NCI-H2081 (cell line): ENCODE measurements at places on chromosomes 13 and 19.

DNA sequence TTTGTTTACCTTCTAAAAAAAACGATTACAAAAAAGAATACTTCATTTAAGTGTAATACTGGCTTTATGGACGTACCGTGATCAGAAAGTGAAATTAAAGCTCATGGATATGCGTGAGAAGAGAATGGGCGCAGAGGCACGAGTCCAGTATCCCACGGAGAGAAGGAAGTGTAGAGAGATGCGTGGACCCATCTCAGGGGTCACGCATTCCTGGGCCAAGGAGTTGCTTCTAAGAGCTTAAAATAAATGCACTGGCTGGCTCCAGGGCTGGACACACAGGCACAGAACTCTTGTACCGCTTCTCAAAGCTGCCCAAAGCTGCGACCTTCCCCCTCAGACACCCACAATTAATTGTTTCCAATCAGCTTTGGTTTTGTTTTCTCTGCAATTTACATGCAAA is 8.7 kb upstream of the SPC24 start:
- no peak for DNase-seq

DNA sequence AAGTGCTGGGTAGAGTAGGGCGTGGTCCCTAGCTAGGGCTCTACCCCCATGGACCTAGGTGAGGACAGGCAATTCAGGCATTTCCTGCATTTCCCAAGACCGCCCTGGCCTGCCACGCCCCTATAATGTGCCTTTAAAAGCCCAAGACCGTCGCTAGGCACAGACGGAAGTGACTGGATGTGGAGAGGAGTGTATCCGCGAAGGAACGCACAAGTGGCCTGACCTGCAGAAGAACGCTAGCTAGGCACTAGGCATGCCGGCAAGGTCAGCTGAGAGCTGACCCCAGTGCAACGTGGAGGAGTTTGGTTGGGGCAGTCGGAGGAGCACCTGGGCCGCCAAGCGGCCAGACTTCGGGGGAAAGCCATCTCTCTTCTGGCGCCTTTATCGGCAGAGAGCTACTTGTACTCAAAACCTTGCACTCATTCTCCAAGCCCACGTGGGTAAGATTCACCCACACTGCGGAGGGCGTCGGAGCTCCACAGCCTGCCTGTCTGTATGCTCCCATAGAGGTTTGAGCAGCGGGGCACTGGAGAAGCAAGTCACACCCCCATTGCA is 370.0 kb downstream of the FGF9 start:
- no peak for DNase-seq

DNA sequence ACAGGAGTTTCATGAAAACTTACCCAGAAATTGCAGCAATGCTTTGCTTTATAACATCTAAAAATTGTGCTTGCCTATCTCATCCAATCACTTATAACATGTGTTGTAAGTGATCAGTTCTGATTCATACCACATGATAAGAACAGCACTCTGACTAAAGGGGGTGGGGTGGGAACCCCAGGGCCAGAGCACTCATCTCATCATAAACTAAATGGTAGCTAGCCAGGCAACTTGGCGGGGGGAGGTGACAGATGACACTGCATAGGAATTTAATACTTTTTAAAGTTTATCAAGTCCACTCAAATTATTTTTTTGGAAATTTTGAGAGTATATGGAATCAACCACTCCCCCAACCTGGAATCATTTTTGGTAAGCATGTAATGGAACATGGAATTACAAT is 42.1 kb downstream of the FOXO1 start:
- no peak for DNase-seq

DNA sequence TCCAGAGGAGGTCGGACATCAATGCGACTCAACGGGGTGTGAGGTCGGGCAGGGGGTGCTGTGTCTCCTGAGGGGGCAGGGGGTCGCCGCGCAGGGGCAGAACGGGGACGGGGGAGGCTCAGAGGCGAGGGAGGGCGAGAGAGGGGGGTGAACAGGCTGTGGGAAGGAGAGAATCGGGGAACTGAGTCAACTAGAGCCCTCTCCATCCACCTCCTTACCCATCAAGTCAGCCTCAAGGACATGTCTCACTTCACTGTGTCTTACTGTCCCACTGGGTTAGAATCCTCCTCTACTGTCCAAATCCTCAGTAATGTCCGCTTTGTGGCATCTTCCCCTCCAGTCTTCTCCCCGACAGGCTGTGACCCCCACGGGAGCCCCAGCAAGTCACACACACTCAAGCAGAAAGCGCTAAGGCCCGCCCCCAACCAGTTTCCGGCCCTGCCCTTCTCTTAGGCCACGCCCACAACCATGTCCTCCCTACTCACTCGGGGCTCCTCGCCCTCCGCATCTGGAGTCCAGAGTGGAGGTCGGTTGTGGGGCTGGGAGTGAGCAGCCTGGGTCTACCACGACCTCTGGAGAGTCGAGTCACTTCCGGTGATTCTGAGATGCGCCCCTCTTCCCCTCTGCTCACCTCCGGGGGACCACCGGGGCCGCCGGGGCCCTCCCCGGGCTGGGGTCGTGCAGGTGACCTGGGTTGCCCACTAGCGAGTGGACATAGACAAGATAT is 9.3 kb downstream of the PLEKHA4 start:
- no peak for DNase-seq

DNA sequence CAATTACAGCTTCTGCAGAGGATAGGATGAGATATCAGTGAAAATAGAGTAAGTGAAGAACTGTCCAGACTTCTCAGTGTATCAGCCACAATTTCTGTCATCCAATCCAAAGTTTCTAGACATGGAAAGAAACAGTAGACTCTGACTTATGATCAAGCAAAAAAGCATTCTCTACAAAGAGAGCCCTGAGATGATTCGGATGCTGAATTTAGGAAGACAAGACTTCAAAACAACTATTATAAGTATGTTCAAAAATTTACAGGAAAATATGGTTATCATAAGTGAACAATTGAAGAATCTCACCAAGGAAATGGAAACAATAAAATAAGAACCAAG is 238.2 kb upstream of the IRS2 start:
- no peak for DNase-seq

- no peak for DNase-seq
These were observed 27.7 kb upstream of the FAM216B start for GRCh38 chr13:42753697-42754096.

- DNase-seq, result no peak
These were observed 49.5 kb upstream of the PABPC3 start for GRCh38 chr13:25046274-25046984.

DNA sequence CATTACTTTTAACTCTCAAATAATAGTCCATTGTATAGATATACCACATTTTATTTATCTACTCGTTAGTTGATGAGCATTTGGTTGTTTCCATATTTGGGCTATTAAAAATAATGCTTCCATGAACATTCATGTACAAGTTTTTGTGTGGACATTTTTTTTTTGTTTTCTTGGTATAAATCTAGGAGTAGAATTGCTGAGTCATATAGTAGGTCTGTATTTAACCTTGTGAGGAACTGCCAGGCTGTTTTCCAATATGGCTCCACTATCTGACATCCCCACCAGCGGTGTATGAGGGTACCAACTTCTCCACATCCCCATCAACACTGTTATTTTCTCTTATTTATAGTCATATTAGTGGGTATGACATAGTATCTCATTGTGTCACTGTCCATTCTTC is 143.1 kb downstream of the RAP2A start:
- DNase-seq, result no peak

DNA sequence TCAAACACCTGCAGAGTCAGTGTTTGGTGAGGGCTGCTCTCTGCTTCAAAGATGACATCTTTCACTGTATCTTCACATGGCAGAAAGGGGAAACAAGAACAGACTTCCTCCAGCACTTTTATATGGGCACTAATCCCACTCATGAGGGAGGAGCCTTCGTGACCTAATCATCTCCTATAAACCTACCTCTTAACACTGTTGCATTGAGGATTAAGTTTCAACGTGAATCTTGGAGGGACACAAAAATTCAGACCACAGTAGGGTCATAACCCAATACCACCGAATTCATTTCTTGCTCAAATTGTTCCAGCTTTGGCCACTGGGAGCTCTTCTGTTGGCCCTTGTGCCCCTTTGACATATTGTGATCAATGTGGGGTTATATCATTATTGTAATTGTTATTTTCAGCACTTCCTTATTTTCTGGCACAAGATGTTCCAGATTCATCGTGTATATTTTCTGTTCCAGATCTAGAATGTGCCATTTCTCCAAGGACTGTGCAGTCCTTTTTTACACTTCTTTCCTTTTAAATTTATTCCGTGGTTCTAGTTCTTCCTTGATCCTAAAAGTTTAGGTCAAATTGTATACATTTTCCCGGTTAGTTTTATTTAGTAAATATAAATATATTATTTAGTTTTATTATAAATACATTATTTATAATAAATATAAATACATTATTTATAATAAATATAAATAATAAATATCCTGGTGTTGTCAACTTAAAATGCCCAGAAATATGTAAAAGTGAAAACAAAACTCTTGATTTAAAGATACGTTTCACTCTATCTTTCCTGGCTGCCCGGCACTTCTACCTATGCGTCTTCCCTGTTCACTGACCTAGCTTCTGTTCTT is 35.5 kb upstream of the IGFL4 start:
- DNase-seq, result no peak

DNA sequence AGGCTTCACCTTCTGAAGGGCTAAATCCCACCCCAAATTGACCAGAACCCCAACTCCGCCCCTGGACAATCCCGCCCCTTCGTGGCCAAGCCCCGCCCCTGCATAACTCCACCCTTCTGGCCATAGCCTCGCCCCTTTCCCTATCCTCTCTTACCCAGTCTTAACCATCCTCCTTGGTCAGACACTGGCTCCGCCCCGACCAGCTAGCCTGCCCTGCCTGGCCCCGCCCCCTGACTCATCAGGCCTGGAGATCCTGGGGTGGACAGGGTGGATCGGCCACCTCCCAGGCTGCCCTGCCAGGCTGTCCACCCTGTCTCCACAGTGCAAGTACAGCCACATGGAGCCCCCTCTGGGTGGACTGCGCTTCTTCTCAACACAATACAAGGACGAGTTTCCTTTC is 8.0 kb upstream of the ZNF358 start:
- no peak for DNase-seq

GRCh38 chr13:49821216-49822009 is 28.9 kb upstream of the KPNA3 start:
- DNase-seq, result no peak

- no peak for DNase-seq
These were observed 234.9 kb upstream of the STARD13 start for GRCh38 chr13:33520468-33520839.

DNA sequence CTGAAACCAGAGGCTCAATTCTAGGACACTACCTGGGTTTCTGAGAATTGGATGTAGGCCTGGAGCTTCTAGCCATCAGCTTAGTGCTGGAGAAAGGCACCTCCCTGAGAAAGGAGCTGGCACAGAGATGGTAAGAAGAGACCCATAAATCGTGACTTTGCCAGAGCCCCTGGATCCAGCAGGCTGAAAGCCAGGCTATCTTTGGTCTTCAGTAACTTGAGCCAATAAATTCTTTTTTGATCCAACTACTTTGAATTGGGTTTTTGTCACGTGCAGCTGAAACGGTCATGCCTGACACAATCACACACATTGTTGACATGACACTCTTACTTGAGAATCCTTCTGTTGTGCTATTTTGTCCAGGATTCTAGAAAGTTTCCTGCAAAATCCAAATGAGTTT is 103.4 kb downstream of the LHFPL6 start:
- DNase-seq, result no peak

DNA sequence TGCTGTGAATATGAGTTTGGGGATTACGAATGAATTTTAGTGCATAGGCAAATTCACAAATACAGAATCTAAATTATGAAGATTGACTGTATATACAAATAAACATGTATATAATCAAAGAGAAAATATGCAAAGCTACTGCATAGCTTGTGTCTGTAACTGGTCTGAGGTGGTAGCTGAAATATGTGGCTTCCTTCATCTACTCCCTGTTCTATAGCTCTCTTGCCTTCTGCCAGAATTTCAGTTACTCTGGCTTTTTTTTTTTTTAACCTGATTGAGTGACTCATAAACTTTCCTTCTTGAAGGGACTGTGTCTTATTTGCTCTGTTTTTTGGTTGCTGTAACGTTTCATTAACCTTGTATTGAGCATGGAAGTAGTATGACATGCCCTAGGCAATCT is 26.6 kb downstream of the DNAJC3 start:
- no peak for DNase-seq

- DNase-seq, result no peak
These were observed 147.0 kb downstream of the DCT start for GRCh38 chr13:94332359-94333096.

GRCh38 chr13:100755891-100756290 is 81.3 kb upstream of the TMTC4 start:
- no peak for DNase-seq

DNA sequence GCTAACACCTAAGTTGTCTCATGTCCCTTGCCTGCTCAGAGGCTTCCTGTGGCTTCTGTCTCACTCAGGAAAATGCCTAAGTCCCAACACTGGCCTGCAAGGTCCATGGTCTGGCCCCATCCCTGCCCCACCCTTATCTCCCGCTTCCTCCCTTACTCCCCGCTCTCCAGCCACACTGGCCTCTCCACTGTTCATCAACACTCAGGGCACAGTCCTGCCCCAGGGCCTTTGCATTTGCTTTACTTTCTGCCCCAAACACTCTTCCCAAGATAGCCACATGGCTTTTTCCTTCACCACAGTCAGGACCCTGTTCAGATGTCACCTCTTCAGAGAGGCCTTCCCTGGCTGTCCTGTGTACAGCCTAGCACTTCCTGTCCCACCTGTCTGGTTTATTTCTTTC is 32.1 kb upstream of the IGSF23 start:
- DNase-seq, result no peak

- no peak for DNase-seq
These were observed 25.2 kb downstream of the SPATA13 start for GRCh38 chr13:24185591-24186232.

DNA sequence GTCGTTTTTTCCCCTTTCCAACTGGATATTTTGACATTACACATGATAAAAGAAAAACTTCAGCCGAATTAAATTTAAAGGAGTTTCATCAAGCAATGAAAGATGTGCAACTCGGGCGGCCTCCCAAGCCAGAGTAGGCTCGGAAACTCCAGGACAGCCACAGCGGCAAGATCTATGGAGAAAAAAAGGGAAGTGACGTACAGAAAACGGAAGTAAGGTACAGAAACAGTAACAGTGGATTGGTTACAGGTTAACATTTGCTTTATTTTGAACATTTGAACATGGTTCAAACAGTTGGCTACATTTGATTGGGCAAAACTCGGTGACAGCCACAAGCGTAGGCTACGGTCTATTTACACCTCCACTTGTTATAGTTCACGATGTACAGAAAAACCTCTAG is 30.5 kb upstream of the FAM124A start:
- DNase-seq, result no peak

DNA sequence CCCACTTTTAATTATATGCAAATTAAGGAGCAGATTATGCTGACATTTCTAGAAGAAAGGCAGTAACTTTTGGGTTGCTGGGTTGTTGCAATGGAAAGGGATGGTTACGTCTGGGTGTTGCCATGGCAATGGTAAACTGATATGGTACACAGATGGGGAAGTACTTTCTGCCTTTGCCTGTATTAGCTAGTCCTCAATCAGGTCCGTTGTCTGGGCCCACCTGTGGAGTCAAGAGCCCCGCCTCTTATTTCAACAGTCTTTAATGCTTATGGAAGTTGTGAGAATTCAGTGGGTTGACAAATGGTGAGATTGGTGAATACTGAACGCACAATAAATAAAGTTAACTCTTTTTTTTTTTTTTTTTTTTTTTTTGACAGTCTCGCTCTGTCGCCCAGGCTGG is 30.6 kb upstream of the DPP9 start:
- no peak for DNase-seq

- DNase-seq, result no peak
These were observed 25.2 kb upstream of the SIAH3 start for GRCh38 chr13:45876781-45877180.
